Activated naive CD4-positive, alpha-beta T cell treated with anti-CD3 and anti-CD28 coated beads, Interleukin-2, amount 50 U/mL, for 16 hours (primary cell): ENCODE measurements at places on chromosomes 3 and 15.

DNA sequence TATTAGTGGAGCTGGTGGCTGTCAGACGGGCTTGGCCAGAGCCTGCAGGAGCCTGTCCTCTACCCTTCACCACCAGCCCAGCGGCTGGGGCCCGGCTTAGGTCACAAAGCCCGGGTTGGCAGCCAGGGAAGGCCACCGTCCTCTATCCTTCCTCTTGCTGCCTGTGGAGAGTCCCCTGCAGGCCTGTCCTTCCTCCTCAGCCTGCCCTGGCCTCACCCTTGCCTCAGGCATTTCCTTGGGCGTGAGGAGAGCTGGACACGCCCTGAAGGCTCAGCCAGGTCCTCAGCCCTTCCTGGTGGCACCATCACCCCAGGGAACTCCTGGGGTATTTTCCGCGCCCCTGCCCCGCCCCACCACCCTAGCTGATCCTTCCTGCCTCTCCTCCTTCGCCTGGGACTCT lies 7.7 kb downstream of the CHAC1 start:
- no peak for DNase-seq

GRCh38 chr3:41258239-41258800 lies 59.0 kb downstream of the CTNNB1 start:
- no peak for DNase-seq

GRCh38 chr3:64220161-64220914 lies 4.9 kb downstream of the PRICKLE2 start:
- no peak for DNase-seq

DNA sequence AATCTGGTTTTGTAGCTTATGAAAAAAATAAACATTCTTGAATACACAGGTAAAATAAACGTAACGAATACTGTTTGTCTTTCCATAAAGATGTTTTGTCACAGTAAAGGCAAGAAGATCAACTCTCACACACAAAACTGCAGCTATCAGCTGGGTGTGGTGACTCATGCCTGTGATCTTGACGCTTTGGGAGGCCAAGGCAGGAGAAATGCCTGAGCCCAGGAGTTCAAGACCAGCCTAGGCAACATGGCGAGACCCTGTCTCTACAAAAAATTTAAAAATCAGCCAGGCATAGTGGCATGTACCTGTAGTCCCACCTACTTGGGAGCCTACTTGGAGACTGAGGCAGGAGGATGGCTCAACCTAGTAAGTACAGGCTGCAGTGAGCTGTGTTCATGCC lies 39.6 kb downstream of the CBLB start:
- peak; percentile 22 for DNase-seq

DNA sequence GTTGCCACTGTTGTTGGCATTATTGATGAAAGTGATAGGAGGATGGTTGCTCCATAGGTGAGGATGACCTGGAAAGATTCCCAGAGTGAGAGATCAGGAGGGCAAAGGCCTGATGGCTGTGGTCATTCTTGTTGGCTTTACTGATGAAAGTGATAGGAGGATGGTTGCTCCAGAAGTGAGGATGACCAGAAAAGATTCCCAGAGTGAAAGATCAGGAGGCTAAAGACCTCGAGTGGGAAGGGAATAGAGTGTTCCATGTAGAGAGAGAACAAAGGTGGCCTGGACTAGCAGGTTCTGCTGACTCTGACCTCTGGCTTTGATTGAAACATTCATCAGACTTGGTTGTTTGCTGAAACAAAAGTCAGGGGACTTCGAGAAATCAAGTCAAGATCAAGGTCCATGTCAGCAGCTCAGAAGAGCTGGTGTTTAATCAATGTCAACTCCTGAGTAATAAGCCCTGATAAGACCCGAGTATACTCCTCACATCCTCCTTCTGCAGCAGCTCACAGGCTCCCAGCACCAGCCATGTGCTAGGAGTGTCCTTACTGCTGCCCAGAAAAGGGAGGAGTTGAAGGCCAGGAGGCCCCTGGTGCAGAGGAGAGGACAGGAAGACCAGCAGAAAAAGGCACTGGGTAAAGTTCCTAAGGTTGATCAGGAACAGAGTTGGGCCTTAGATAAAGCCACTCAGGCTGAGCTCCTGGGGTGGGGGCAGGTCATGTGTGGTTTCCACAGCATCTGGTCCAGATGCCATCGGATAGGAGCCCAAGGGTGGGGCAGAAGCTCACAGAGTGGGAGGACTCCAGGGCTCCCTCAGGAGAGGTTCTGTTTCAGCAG lies 19.9 kb downstream of the CYP8B1 start:
- DNase-seq, result no peak

DNA sequence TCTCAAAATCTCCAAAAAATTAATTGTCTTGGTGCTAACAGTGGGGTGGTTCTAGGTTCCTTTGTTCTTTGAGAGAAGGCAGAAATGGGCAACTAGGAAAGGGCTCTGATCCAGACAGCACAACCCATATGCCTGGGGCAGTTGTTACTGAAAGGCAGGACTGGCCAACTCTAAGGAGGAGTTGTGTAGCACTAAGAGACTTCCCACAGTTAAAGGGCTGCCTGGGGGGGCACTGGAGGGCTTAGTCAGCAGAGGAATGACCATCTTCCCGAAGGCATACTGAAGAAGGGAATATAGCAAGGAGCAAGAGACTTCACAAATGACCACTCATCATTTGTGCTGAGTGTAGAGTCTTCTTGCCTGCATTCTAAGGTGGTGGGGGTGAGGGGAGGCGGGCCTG lies 15.8 kb downstream of the ILDR1 start:
- no peak for DNase-seq

- no peak for DNase-seq
Measured at GRCh38 chr15:48868536-48868935, 9.4 kb upstream of the EID1 start.

GRCh38 chr15:43370310-43370974 lies 401 bp downstream of the ZSCAN29 start:
- no peak for DNase-seq

GRCh38 chr3:159875116-159875515 lies 113.5 kb upstream of the IL12A start:
- no peak for DNase-seq

GRCh38 chr3:111087924-111088469 lies 16.4 kb downstream of the NECTIN3 start:
- DNase-seq, result no peak

DNA sequence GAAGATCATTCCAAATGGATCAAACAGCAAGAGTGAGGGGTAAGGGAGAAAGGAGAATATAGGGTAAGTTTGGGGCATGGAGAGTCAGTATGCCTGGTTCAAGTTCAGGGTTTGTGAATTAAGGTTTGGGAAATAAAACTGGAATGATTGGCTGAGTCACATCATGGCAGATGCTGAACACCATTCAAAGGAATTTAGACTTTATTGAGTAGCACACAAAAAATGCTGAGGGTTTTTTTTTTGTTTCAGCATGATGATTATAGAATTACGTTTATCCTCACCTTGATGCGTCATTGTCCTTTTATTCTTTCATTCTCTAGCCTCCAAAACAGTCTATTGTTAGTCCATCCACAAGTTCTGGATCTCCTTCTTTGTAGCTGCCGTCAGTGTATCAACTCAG lies 220.0 kb upstream of the UMPS start:
- no peak for DNase-seq

DNA sequence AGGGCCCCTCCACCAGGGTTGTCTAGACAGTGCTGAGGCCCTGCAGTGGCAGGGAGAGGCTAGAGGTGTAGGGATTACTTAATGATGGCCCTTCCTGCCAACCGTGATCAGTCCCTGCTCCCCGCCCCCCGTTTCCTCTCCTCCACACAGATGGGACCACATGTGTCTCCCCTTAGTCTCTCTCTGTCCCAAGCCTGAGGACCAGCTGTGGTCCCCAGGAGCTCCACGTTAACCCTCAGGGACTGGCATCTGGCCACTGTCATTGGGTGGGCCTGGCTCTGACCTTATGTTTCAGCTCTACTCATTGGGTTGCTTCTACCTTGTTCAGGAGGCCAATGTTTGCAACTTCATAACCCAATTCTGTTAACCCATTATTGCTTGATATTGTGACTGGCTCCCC lies 6.0 kb upstream of the ALPK3 start:
- DNase-seq, result no peak

- DNase-seq, result no peak
Measured at GRCh38 chr3:50271314-50271936, 2.5 kb downstream of the SEMA3B start.

DNA sequence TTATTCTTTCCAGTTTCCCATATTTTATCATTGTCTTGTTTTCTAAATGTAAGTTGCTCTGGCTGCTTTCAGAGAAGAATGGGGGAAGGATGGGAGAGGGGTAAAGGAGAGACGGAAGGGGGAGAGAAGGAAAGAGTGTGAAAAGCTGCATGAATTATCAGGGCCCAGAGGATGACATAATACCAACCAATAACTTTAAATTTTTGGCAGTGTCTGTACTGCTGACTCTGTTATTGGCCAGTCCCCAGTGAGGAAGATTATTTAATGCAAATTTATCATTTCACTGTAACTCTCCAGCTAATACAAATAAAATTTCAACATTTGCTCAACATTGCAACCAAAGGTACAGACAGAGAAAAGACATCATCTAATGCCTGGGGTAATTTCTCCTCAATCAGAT lies 551.7 kb upstream of the CFAP20DC start:
- no peak for DNase-seq

- DNase-seq, result no peak
Measured at GRCh38 chr3:12585970-12586369, 29.1 kb downstream of the MKRN2 start.

GRCh38 chr3:184651904-184652303 lies 60.0 kb downstream of the MAGEF1 start:
- no peak for DNase-seq

DNA sequence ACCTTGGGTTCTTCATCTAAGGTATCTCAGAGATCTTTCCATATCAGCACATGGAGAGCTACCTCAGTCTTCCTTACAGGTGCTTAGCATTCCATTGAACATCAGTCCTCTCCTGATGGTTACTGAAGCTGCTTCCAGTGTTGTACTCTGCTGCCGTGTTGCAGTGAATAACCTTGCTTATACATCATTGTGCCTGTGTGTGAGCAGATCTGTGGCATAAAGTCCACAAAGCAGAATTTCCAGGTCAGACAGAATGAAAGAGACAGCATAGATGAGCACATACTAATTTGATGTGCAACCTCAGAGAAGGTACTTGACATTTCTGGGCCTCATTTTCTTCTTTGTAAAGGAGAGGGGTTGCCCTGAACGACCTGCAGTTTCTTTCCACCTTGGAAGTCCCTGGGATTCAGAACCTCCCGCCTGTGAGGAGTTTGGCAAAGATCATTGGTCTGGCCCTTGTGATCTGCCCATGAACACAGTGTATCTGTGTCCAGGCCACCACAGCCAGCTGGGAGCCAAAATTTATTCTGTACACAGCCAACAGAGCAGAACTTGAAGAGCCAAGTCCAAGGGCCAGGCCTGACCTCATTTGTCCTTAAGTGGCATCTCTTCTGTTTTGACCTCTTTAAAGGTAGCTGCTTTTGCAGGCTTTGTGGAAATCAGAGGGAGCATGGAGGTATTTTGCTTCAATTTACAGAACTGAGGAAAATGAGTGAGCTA lies 57.2 kb upstream of the SLC7A14 start:
- DNase-seq, result no peak

DNA sequence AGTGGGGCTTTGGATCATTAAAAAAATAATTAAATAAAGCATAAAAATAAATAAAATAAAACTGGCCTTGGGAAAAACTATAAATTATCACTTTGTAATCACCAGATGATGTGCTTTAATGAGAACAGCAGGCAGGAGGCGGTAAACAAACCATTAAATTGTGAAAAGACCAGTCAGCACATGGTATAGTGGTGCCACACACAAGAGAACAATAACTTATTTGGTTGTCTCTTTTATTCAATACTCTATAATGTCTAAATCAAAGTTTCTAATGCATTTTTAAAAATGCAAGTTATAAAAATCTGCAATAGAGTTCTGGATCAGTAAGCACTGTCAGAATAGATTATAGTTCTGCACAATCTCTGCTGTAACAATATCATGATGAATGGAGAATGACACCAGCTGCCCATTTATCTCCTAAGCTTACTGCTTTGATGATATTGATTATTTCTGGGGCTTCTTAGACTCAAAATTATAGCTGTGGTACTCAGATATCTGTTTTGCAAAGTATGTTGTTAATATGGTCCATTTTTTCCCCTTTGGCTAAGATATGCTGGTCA lies 259.3 kb downstream of the NAALADL2 start:
- no peak for DNase-seq

DNA sequence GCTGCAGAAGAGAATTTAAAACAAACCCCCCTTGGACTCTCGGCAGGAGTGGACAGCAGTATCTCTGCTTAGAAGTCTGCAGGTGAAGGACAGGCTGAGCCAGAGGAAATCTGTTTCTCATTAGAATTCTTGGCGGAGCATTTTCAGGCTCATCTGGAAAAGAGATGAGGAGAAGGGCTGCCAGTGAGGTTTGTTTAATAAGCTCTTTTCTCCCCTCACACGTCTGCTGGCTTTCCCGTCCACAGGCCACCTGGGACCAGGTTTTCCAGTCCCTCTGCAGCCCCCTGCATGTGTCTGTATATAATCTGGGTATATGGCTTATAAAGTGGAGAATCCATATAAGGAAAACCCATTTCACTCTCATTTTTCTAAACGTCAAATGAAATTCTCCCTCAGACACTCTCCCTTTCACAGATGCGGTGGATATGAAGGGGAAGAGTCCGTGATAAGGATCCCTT lies 155.4 kb upstream of the TPM1 start:
- no peak for DNase-seq

DNA sequence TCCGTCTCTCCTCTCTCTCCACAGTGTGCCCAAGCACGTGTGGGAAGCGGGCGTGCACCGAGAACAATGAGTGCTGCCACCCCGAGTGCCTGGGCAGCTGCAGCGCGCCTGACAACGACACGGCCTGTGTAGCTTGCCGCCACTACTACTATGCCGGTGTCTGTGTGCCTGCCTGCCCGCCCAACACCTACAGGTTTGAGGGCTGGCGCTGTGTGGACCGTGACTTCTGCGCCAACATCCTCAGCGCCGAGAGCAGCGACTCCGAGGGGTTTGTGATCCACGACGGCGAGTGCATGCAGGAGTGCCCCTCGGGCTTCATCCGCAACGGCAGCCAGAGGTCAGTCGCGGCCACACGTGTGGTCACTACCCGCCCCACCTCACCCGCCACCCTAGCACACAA lies 116.3 kb downstream of the PGPEP1L start:
- DNase-seq, result no peak

DNA sequence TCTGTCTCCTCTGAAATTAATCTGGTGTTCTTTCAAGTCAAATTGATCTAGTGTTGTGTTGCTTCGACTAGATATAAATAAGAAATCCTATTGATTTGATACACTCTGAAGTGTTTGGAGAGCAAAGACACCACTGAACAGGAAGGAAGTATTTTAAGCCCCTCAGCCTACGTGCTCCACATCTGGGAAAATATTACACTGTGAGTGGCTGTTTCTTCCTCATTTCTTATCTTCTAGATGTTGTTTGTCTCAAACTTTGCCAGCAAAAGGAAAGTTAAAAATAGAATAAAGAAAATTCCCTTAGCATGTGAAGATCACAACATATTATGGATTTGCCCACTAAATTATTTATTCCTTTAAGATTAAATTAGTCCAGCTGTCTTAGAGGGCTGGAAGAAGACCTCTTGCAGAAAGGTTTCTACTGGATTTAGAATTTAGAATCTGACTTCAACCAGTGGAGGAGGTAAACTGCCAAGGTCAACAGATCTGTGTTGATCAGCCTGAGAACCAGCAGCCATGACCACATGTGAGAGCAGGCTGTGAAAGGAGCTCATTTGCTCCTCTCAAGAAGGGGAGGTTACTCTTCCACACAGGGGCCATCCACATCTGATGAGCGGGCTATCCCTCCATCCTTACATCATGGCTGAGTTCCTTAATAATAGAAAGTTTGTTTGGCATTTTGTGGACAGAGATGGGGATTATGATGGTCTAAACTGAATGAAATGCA lies 46.3 kb upstream of the ACKR4 start:
- no peak for DNase-seq
